Activated CD8-positive, alpha-beta memory T cell treated with anti-CD3 and anti-CD28 coated beads for 1 hour (primary cell): ENCODE measurements at places on chromosomes 11 and 22.

- DNase-seq = no peak
Observed at GRCh38 chr22:36445158-36445668, 36.2 kb downstream of the TXN2 start.

GRCh38 chr11:32561835-32562234, 21.8 kb upstream of the EIF3M start:
- DNase-seq = no peak

GRCh38 chr11:3170756-3171650, 5.9 kb upstream of the OSBPL5 start:
- no peak for DNase-seq

DNA sequence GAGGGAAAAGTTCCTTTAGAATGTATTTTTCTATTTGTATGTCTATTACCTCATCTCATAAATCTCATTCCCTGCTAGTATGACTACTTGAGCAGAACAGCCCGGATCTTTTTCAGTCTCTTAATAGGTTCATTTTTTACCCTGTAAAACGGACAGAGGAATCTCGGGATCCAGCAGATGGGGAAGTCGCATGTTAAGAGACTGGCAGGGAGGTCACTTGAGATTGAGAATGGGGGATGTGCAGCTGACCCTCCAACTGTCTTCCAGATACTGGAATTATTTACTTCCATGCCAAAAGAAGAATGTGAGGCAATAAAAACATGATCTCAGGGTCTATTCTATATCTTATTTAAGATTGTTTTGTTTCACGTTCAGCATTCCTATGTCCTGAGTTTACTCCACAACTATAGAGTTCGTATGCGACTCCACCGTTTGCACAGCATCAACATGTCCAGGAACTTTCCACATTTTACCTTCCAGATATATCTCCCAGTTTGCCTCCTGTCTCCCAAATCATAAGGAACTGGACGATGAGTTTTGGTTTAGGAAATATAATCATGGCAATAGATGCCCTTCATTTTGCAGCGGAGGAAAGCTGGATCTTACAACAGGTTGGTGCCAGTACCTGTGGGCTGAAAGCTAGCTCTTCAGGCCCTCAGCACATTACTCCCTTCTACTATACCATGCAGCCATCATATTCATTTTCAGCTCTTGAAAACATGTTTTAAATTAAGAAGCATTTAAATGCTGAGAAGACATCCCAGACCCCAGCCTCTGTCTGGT, 181.5 kb downstream of the MAML2 start:
- no peak for DNase-seq

GRCh38 chr11:111819829-111820237, 51.5 kb downstream of the ALG9 start:
- DNase-seq = no peak

- no peak for DNase-seq
Observed at GRCh38 chr11:64357904-64358535, 942 bp upstream of the RPS6KA4 start.

- DNase-seq = no peak
Observed at GRCh38 chr22:23537416-23537815, 42.7 kb downstream of the IGLL1 start.

DNA sequence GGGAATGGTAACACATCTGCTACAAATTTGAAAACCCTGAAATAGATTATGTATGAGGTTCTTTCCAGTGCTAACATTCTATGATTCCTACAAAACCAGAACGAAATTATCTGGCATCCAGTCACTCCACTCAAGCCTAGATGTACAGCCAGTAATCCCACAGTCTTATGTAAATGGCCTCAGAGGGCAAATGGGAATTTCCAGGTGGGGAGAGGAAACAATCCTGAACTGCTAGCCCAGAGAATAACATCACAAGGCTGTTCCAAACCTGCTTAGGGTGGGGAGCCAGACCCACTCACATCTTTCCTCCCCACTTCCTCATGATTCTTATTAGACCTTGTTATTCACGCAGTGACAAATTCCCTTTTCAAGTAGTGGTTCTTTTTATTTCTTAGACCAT, 3.5 kb downstream of the FIBIN start:
- no peak for DNase-seq

- DNase-seq = no peak
Observed at GRCh38 chr11:128933481-128934178, 9.0 kb downstream of the TP53AIP1 start.

- no peak for DNase-seq
Observed at GRCh38 chr11:2809854-2810253, 75.7 kb downstream of the CDKN1C start.

DNA sequence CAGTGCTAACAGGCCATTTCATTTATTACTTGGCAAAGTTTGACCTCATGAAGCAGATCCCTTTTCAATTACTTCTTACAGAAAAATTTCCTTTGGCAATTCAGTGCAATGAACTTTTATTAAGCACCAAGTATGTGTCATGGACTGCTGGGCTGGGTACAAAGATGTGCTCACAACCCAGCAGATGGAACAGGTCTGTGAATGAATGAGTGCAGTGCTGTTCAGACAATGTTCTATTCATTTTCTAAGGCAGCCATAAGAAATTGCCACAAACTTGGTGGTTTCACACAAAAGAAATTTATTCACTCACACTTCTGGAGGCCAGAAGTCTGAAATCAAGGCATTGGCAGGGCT, 428.5 kb downstream of the SOX6 start:
- no peak for DNase-seq

- no peak for DNase-seq
Observed at GRCh38 chr11:9839550-9839949, 175.7 kb downstream of the SWAP70 start.

- DNase-seq = peak; percentile 86
Observed at GRCh38 chr11:61129639-61130523, 27.6 kb downstream of the CD5 start.

DNA sequence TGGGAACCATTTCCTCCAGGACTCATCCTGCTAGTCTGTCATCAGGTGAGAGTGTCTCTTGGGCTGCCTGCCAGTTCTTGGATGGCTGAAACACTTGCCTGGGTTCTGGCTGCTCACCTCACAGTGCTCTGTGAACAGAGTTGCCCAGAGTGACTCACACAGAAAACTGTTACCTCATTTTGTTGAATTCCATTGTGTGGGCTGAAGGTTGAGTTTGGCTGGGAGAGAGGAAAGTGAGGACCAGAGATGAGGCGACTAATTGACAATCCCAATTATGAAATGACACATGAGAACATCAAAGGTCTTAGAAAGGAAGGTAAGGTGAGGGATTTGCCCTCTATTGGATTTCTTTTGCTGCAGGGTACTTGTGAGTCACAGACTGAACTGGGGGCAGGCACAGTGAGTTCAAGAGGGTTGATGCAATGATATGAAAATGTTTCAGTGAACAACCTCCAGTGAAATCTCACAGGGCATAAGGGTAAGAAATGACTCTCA, 20.2 kb upstream of the CALCB start:
- no peak for DNase-seq

DNA sequence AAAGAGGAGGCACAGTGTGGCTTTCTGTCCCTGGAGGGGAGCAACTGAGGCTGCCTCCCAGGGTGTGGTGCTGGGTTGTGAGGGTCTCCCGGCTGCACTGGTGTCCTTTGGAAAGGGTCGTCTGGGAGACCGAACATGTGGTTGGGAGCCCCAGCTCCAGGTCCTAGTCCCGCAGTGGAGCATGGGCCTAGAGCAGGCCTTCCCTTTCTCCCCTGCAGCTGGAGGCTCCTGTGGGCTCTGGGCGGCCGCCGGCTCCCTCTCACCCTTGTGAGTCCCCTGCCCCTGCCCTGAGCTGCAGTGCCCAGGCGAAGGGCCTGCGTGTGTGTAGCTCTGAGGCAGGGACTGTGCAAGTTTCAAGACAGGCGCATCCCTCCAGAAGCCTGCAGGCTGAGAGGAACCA, 1492.7 kb downstream of the BRD1 start:
- DNase-seq = no peak

GRCh38 chr11:116636341-116636929, 136.4 kb downstream of the BUD13 start:
- no peak for DNase-seq

GRCh38 chr11:69264486-69264885, 29.5 kb upstream of the MYEOV start:
- DNase-seq = no peak

- no peak for DNase-seq
Observed at GRCh38 chr11:111911563-111912401, at the start of gene CRYAB. TSS of gene CRYAB (minus strand) at chr11:111911770. CDS start at chr11:111911724, 46 bp downstream.

GRCh38 chr11:119659971-119660723, 68.9 kb downstream of the NECTIN1 start:
- DNase-seq = no peak

- DNase-seq = no peak
Observed at GRCh38 chr22:39270280-39270679, 25.5 kb upstream of the PDGFB start.

- no peak for DNase-seq
Observed at GRCh38 chr11:33701302-33702230, 940 bp upstream of the C11orf91 start.
